ENCODE measurements at places on chromosomes 13 and 19. TPM values are rescaled to one million over a fixed set of nuclear protein-coding genes. Genes with fewer than 3 reads are reported as not detected.

C19orf73 gene
- 1.1 TPM for total RNA-seq

SERTAD3 gene
- total RNA-seq, result 17.4 TPM

SLC10A2 gene
- total RNA-seq, result not detected

PGLYRP1 gene
- total RNA-seq, result not detected

SF3A2 gene
- total RNA-seq, result 24.7 TPM

Data from aortic smooth muscle cell (primary cell).